Stimulated activated CD4-positive, alpha-beta T cell treated with anti-CD3 and anti-CD28 coated beads, Interleukin-2, amount 100 ng/mL, for 4 hours (primary cell): ENCODE measurements at places on chromosomes 7 and 10.
A peak's percentile ranks its signal among the peaks of the same experiment; 100 is the strongest.

GRCh38 chr7:16203065-16203464, 218.3 kb downstream of the CRPPA start:
- no peak for DNase-seq

DNA sequence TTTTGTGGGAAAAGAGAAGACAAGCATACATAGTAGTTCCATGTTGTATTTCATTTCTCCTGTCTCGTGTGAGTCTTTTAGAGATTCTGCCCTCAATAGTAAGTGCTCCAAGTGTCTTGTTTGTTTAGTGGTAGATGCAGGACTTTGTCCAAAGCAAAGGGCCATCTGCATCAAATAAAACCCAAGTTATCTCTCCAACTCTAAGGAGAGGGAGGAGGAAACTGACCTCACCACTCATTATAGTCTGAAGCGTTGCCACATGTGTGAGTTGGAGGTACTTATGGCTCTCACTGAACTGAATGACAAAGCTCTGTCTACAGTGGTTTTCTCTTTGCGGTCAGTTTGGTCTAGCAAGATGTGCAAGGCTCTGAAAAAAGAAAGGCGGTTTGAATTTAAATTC, 272.6 kb downstream of the DOCK4 start:
- DNase-seq = no peak

DNA sequence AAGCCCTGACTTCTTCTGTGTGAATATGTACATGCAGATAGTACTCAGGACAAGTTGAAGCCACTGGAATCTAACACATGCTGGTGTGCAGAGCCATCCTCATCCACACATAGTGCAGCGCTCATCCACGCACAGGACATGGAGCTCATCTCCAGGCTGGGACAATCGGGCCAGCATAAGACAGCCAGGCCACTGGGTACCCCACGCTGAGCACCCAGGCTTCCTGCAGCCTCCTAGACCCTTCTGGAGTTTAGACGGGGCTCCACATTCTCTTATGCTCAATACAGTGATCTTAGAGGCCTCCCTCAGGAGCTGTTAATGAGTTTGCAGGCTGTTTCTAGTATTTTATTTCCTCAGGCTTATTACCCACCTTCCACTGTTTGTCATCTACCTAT, 238.9 kb downstream of the TNS3 start:
- no peak for DNase-seq

DNA sequence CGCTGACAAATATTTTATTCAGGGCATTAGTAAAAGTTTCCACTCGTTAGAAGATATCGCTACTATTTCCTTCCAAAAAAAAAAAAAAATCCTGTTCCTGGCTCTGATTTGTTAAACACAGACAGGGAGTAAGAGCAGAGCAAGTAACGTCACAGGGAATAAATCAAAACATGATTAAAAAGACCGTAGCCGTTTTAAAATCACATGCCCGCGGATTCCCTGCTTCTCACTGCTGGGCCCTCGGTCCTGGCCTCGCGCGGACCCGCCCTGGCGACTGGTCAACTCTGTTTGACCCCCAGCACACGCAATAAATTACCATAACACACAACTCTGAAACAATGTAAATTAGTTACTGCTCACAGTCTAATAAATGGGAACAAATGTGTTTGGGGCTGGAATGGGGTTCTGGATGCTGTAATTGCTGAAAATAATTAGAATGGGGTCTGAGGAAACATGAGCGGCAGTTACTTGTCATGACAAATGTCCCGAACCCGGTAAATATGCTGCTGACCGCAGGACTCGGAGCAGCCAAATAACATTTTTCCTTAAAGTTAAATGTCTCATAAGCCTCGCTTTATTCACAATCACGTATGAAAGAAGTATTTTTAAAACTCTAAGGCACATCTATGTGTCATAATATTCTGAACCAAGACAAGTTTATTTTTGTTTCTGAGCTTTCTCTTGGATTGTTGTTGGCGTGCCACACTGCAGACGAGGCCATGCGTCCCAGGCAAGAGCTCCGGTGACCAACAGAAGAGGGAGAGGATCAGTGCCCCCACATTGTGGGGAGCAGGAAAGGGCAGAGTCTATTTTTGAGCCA, 17.9 kb downstream of the EBF3 start:
- no peak for DNase-seq

DNA sequence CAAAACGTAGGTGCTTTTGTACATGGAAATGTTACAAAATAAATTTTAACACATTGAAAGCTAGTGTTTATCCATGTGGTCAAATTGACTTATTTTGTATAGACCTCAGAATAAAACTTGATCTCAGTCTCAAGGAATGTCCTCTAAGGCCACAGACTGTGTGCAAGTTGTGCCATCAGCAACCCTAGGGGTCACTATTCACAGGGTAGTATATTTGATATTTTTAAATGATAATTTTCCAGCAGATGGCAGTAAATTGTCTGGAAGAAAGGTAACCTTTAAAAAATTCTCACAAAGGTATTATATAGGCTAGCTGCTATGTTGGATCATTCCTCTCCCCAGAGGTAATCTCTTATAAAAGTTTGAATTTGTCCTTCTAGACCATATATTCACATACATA, 12.9 kb upstream of the SNX10 start:
- no peak for DNase-seq

GRCh38 chr7:48304641-48305040, 133.4 kb downstream of the ABCA13 start:
- DNase-seq = no peak

DNA sequence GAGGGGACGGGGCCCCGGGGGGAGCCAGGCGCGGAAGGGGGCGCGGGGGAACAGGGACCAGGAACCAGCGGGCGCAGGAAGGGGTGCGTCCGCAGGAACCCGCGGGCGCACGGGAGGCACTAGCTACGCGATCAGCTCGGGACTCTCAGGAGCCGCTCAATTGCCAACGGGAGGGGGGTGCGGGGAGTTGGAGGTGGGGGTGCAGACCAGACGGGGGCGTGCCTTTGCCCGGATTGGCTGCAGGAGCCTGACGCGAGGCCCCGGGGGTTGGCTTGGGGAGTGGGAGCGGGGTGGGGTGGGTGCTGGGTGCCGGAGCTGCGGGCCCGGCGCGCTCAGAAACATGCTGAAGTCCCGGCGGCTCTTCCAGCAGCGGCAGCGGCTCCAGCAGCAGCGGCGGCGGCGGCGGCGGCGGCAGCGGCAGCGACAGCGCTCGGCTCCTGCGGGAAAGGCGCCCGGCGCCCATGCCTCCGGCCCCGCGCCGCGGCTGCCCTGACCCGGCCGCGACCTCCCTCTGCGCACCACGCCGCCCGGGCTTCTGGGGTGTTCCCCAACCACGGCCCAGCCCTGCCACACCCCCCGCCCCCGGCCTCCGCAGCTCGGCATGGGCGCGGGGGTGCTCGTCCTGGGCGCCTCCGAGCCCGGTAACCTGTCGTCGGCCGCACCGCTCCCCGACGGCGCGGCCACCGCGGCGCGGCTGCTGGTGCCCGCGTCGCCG, at the start of gene ADRB1:
Gene ADRB1, plus strand, starts transcription at position 335 of the 715 bp plus-strand sequence. Its CDS starts 267 bp downstream, at position 602.
- DNase-seq = peak; percentile 13

DNA sequence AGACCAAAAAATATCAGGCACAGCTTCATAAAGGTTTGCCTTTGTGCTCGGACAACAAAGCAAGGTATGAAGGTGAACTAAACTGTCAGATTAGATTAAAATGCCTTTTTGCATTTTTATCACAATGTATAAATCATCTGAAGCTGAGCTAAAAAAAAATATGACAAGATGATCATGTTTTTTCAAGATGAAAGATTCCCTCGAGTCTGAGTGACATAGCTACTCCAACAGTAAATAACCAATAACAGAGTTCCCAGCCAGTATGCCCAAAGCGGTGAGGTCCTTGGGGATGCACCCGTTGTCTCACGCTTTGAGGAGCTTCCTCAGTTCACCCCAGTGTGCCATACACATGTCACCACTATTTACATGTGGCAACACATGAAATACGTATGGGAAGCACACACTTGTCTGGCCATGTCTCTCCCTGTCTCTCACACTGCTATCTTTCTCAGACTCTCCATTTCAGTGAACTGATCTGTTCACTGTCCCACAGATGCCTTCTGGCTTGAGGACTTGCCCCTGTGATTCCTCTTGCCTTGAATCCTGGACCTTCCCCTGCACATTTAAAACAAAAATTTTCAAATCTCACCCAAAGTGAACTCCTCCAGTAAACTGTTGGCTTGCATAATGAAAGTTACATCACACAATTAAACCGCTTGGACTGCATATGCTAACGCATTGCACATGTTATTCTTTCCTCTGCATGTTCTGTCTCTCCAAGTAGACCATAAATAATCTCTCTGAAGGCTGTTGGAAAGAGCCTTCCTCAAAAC, 2.6 kb upstream of the PIK3CG start:
- no peak for DNase-seq

DNA sequence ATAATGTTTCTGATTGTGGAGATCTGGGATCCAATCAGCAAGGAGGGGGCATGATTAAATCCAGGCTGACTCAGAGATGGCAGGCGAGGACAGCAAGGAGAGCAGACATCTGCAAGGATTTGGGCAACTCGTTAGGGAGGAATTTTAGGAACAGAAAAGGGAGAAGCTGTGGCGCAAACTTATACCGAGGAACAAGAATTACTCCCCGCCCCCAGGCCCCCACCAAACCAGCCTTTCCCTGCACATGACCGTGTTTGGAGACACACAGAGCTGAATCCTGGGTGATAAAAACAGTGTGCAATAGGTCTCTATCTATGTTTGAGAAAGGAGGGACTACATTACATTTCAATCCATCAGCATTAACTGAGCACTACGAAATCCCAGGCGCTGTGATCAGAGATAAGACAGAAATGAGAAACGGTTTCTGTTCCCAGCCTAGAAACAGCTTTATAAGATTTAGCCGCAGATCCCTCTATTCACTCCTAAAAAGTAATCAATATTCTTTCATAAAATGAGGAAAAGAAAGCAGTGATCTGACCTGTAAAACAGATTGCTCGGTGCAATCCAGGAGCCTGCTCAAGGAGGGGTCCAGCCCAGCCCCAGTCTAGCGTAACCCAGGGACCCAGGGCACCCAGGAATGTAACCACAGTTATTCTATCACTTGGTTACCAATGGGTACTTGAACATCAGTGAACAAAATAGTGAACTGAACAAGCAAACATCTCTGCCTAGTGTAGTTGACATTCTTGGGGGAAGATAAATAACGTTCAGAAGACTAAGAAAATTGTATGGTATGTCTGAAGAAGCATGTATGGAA, 37.2 kb upstream of the RAPGEF5 start:
- DNase-seq = no peak

DNA sequence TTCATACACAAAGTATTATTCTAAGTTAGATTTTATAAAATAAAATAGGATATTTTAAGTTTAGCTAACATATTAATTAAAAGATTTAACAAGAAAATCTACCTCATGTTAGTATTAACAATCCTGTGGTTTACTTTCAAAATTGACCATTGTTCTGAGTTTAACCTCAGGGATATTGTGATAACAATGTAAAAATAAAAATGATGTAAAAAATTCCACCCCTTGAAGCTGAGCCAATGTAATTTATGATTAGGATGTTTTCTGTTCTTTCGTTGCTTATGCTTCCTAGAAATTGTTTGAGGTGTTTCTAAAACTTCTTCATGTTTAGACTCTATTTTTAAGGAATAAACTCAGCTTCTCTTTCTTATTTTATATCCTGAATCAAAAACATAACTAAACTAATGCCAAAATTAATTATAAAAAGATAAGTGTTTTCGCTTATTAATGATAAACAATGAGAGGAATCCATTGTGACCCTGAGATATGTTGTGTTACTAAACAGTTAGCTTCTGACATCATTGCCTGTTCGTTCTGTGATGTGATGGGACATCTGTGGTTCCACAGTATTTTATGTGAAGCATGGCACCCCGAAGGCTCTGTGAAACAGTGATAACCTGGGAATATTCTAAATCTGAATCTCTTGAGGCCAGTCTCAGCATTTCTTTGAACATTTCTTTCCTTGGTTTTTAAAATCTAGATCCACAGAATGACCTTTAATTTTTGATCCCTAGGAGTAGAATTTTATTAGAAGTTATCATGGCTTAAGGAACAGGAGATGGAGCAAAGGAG, 340.8 kb downstream of the ARL4A start:
- DNase-seq = no peak

- no peak for DNase-seq
These were observed 5.9 kb upstream of the UPF2 start for GRCh38 chr10:12048547-12048946.

GRCh38 chr10:32454148-32454547, 8.2 kb downstream of the CCDC7 start:
- DNase-seq = no peak

GRCh38 chr10:104043854-104044253, 41.8 kb downstream of the COL17A1 start:
- DNase-seq = no peak

DNA sequence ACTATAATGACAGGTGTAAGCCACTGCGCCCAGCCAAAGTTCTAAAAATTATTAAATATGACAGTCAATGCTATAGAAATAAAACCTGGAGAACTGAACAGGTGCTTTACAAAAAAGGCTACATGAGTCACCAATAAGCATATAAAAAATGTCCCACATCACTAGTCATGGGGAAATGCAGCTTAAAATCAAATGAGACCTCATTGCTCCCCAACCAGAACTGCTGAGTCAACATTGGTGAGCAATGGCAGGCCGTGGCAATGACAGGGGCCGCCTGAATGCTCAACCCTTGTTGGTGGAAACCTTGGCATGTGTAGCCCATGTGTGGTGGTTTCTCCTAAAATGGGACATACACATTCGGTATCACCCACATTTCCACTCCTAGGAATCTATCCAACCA, 352.3 kb upstream of the KLF6 start:
- no peak for DNase-seq

GRCh38 chr7:100571829-100572116, 1.9 kb downstream of the SAP25 start:
- DNase-seq = no peak

DNA sequence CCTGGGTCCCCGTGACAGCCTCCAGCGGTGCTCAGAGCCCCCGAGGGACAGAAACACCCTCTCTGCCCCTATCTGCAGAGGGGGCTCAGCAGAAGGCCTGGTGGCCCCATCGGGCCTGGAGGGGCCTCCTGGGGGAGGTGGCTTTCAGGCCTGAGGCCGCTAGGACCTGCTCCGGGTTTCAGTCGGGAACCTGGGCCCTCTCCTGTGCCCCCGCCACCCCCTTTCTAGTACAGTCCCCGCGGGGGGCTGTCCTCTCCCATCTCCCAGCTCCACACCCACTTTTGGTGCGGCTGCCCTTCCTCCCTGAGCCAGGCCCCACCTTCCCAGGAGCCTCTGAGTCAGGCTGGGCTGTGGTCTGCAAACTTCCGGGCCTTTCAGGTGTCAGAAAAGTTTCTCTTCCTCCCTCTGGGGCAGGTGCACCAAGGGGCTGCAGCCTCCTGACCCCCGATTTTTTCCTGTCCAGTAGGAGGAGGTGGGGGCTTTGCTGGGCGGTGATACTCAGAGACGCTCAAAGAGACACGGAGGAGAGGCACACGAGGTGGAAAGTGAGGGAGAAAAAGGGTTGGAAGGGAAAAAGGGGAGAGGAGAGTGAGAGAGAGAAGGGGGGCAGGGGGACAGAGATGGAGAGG, 692 bp downstream of the CARD11 start:
- peak; percentile 51 for DNase-seq
